A549 treated with Hydrocortisone at 1 μM for 4 hours (cell line): ENCODE measurements at places on chromosomes 1 and 21. TPM values are rescaled to one million over a fixed set of nuclear protein-coding genes. Genes with fewer than 3 reads are reported as not detected.

SDF4 gene
- 113 to 131 TPM (median 122 TPM) in 5 replicates for total RNA-seq

TNN gene
- total RNA-seq = not detected in 5 replicates

ZBTB8A gene
- 3.8 to 5.0 TPM (median 4.1 TPM) in 5 replicates for total RNA-seq

KIAA0319L gene
- total RNA-seq = 12.9 to 22.1 TPM (median 15.2 TPM) in 5 replicates

RPTN gene
- 0.02 TPM in 1 of 5 replicates, not detected in the others for total RNA-seq

ETV3 gene
- 9.2 to 15.0 TPM (median 10.0 TPM) in 5 replicates for total RNA-seq

C1orf115 gene
- 4.6 to 7.0 TPM (median 5.8 TPM) in 5 replicates for total RNA-seq

MFN2 gene
- total RNA-seq = 29.3 to 42.4 TPM (median 31.2 TPM) in 5 replicates

ARHGAP29 gene
- total RNA-seq = 10.3 to 19.2 TPM (median 12.7 TPM) in 5 replicates

KRTAP10-5 gene
- not detected in 5 replicates for total RNA-seq

S100A14 gene
- 0.14 to 0.82 TPM (median 0.52 TPM) in 5 replicates for total RNA-seq

PLEKHA6 gene
- 26.4 to 36.3 TPM (median 33.2 TPM) in 5 replicates for total RNA-seq

BLZF1 gene
- 12.8 to 20.3 TPM (median 13.2 TPM) in 5 replicates for total RNA-seq

FAAH gene
- 0.61 to 0.88 TPM (median 0.81 TPM) in 5 replicates for total RNA-seq

AMY2A gene
- total RNA-seq = not detected in 5 replicates

SPRR2G gene
- total RNA-seq = not detected in 5 replicates

DYNLT5 gene
- not detected in 5 replicates for total RNA-seq

TP73 gene
- 0.61 to 0.81 TPM (median 0.64 TPM) in 5 replicates for total RNA-seq

SPRR2B gene
- total RNA-seq = not detected in 5 replicates
